Astrocyte (in vitro differentiated cells and primary cell): ENCODE measurements at places on chromosomes 6 and 20. TPM values are rescaled to one million over a fixed set of nuclear protein-coding genes. Genes with fewer than 3 reads are reported as not detected.

RIPOR3 gene
- 0.29 and 0.39 TPM in 2 replicates for total RNA-seq

CASS4 gene
- total RNA-seq = 2.3 and 2.5 TPM in 2 replicates

CD24 gene
- 51.1 and 95.1 TPM in 2 replicates for total RNA-seq

CLIC5 gene
- total RNA-seq = 0.14 and 0.32 TPM in 2 replicates

LINC00237 gene
- total RNA-seq = not detected in 2 replicates

MED23 gene
- total RNA-seq = 28.3 and 29.5 TPM in 2 replicates

EFCAB8 gene
- 0.41 and 0.65 TPM in 2 replicates for total RNA-seq

MTCH1 gene
- 286 and 311 TPM in 2 replicates for total RNA-seq

OOEP gene
- total RNA-seq = not detected in 2 replicates

TREM1 gene
- total RNA-seq = 0.20 and 0.58 TPM in 2 replicates

TAAR6 gene
- not detected in 2 replicates for total RNA-seq

MEI4 gene
- 0.54 and 0.58 TPM in 2 replicates for total RNA-seq

OVOL2 gene
- total RNA-seq = 0.57 TPM in 1 of 2 replicates, not detected in the other

TREM2 gene
- total RNA-seq = not detected in 2 replicates

ZNF311 gene
- 1.2 and 1.7 TPM in 2 replicates for total RNA-seq

CLDN20 gene
- total RNA-seq = not detected in 2 replicates

GRM1 gene
- 0.05 and 0.07 TPM in 2 replicates for total RNA-seq

SH3BGRL2 gene
- total RNA-seq = 14.1 and 15.9 TPM in 2 replicates

VGLL2 gene
- 1.2 and 1.7 TPM in 2 replicates for total RNA-seq

GHRH gene
- not detected in 2 replicates for total RNA-seq

CENPW gene
- total RNA-seq = 16.0 and 16.1 TPM in 2 replicates

BCAS4 gene
- total RNA-seq = 13.2 and 16.7 TPM in 2 replicates

CALHM6 gene
- total RNA-seq = not detected in 2 replicates

RNF8 gene
- 22.4 and 25.1 TPM in 2 replicates for total RNA-seq

PPP1R11 gene
- 37.8 and 40.8 TPM in 2 replicates for total RNA-seq
